ENCODE measurements at places on chromosomes 3 and 15.

DNA sequence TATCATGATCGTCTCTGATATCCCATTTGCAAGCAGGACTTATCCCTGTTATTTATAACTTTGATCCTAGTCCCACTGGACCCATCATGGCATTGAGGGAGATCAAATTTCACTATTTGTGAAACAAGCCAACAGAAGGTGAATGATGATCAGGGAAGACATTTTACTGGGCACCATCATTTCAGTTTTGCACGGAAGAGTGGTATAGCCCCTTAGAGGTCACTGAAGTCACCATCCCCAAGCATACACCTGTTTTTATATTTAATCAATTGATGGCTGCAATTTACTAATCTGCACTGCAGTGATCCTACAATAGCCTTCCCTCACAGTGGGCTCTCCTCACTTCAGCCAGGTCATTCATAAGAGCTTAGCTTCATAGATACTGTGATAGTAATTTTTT lies 132.4 kb downstream of the FHIT start:
- DNase-seq = no peak

- no peak for DNase-seq
Observed at GRCh38 chr3:64384561-64384960, 159.3 kb upstream of the PRICKLE2 start.

DNA sequence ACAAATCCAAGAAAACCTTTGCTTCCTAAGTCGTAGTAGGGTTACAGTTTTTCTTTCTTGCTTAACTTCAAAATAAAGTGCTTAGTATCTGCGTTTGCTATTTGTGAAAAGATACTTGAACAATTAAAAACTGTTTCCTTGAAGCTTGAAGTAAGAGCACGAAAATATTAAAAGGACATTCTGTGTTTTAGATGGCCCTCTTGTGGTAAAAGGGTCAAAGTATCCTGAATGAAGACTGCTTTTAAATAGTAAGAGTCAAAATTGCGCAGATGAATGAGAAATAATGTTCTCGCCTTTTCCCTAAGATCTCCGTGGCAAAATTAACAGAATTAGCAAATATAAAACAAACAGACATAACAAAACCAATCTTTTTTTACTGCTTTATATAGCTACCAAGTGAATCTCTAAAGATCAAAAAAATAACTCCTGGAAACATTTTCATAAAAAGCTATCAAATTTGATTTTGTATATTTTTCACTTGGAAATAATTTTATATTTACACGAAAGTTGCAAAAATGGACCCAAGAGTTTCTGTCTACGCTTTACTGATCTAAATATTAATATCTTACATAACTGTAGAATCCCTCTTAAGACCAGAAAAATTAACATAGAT lies 175.4 kb downstream of the MBNL1 start:
- peak; percentile 65 for DNase-seq

DNA sequence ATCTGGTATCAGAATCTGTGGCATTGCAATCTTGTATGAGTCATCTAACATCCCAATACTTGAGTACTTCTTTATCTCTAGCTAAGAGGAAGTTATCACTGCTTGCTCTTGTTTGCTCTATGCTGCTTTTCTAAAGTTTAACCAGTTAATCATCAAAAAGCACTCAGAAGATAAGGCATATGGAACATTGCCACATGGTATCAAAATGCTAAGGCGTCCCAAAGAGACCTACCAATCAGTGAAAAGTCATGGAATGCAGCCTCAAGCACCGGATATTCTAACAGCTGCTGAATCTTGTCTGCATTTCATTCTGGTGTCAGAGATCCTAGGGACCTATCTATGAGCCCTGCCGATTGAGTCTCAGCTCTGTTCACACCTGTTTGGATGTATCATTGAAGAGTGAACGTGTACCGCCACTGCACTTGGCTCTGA lies 192.8 kb downstream of the ARPP21 start:
- no peak for DNase-seq

DNA sequence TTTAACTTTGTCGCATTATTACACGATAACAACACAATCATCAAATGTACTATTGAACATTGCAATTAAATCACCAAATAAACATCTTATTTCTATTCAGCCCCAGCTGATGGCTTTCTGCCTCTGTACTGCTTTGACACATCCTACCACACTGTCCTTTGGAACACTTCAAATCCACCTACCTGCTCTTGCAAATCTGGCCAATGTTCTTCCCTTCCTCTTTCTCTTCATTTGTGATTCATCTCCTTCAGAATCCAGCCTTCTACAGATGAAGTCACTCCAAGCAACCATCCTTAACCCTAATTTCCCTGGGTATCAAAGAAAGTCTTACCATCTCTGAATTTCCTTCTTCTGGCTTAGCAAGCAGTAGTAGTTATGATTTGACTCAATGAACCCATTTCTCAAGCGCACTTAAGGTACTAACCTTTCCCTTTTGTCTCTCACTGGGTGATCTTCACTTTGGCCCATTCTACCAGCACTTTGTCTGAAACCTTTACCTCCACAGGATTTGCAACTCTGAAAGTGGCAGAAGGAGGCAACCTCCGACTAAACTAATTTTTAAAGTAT lies 502.9 kb downstream of the FOXP1 start:
- no peak for DNase-seq

GRCh38 chr15:40847223-40847961 lies 3.5 kb downstream of the SPINT1 start:
- peak; percentile 21 for DNase-seq

DNA sequence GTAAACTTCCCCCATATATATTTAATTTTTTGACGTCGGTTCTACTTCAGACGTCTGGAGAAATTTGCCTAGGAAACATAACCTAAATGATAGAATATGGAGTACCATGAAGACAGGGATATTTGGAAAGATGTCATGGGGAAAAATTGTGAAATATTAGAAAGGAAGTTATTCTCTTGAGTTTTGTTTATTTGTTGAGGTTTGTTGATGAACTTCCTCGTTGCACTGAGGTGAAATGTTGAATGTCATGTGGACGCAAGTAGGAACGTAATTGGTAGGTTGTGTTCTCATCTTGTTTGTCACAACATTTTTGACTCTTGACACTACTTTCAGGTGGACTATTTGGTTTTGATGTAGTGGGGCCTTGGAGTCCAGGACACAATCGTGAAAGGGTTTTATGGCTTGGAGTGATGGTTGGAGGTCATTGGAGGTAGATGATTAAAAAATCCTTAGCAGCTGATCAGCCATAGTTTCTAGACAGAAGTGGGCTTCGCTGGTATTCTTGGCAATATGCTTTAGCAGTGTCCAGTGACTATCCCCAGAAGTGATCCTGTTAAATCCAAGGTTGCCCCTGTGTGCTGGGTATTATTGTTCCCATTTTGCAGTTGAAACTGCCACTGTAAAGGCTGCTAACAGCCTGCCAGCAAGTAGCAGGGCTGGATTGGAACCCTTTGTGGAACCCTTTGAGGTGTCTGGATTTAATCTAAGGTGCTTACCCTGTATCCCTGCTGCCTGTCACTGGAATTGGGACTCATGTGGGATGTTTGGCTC lies 1.5 kb downstream of the ABHD5 start:
- DNase-seq = no peak

GRCh38 chr3:126180477-126181397 lies at the start of gene ALDH1L1:
ALDH1L1 (minus strand) TSS chr3:126180586; CDS start chr3:126160979, 19,607 bp downstream.
- DNase-seq = no peak

DNA sequence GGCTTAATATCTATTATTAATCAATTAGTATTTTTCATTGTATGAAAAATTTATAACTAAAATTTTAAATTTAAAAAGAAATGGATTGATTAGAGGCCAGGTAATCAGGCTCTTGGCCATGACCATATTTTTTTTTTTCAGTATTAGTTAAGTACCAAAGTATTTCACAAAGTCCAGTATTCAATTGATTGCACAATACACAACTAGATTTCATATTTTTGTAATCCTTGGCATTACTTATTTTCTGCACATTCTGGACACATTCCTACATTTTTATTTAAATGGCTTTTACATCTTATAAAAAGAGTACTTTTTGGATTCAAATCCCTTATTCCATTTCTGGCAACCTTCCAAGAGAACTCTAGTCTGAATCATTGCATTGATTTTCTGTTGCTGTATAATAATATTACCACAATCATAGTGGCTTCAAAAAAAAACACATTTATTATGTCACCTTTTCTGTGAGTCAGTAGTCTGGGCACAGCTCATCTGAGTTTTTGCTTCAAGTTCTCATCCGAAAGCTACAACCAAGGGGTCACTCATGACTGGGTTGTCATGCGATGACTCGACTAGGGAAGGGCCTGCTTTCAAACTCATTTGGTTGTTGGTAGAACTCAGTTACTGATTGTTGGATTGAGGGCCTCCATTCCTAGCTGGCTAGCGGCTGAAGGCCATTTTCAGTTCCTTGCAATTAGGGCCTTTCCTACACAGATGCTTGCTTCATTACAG lies 90.7 kb downstream of the CNTN6 start:
- DNase-seq = peak; percentile 95

DNA sequence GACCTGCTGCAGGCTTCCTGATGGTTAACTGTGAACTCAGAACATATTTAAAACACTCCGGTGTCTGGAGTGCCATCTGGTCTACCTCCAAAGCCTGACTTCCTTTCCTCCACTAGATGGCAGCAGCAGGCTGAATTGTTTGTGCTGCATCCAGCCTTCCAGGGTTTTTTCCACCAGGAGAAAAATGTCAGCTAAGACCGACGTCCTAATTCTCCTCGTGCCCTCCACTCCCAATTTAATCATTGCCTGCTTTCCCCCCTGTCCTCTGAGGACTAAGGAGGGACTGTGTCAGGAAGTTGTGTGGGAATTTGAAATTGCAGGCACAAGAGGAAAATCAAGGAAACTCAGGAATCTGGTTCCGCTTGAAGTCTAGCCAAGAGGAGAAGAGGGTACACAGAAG lies 165.2 kb upstream of the UMPS start:
- DNase-seq = peak; percentile 73

GRCh38 chr3:113166719-113167492 lies 44.5 kb upstream of the BOC start:
- peak; percentile 86 for DNase-seq

DNA sequence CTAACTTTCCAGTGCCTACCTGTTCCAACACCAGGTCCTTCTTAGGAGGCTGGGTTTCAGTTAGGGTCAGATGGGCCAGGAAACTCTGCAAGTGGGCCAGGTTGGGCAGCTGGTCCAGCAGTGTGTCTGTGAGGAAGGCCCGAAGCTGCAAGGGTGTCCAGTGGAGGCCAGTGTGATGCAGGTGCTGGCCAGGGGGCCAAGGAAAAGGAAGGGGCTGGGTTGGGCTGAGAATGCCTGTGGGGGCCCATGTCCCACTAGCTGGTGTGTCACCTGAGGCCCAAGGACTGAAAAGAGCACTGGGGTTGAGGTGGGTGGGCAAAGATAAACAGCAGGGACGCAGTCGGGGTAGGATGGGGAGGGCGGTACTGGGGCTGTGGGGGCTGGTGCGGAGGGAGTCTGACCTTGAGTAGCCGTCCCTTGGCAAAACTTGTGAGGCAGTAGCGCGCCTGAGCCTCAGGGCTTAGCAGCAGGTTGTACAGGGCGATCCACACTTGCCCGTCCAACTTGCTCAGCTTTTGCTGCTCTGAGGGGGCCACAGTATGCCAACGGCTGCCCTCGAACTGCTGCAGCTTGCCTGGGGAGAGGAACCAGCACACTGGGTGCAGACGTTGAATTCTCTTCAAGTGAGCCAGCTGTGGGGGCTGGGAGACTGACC lies 1.5 kb upstream of the RASSF1 start:
- DNase-seq = no peak

- no peak for DNase-seq
Observed at GRCh38 chr15:70053001-70053715, 44.6 kb downstream of the TLE3 start.

DNA sequence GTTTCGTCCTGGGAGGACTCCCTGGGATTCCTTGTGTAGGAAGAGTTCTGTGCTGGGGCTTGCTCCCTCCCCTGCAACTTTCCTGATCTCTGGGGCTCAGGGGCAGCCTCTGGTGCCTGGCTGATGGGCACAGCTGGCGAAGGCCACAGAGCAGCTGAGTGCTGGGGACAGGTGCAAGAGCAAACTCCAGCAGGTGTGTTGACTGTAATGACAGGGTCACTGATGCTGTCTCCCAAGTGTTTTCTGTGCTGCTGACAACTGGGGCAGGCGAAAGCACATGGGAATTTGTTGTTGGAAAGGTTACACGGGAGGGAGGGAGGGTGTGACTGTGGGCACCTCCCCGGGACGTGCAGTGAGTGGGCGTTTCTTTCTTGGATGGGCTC lies 21.6 kb downstream of the CPN2 start:
- no peak for DNase-seq

DNA sequence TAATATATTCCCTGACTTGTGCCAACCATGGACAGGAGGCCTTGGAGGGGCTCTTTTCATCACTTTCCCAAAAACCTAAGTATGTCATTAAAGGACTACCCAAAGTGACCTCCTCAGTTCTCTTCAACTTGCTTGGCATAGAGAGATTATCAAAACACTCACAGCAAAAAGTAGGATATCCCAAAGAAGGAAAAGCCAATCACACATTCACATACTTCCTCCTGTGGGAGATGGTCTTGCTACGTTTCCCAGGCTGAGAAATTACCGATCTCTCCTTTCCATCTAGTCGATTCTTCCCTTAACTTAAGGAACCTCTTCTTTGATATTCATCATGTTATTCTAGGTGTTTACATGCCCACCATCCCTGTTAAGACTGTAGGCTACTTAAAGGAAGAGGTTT lies 9.1 kb downstream of the DPPA4 start:
- DNase-seq = no peak

DNA sequence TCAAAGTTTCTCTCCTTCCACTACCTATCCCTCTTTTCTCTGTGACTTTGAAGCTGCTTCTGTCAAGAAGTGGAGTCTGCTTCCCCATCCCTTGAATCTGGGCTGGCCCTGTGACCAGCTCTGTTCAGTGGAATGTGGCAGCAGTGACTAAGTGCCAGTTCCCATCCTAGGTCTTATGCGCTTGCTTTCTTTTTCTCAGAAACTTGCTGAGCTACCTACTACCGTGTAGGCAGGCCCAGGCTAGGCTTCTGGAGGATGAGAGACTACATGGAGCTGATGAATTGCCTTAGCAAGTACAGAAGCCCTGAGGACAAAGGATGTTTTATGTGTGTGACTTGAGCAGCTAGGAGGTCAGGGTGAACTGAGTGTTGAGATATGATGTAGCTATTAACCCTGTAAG lies 123.2 kb downstream of the PDCD6IP start:
- DNase-seq = no peak

DNA sequence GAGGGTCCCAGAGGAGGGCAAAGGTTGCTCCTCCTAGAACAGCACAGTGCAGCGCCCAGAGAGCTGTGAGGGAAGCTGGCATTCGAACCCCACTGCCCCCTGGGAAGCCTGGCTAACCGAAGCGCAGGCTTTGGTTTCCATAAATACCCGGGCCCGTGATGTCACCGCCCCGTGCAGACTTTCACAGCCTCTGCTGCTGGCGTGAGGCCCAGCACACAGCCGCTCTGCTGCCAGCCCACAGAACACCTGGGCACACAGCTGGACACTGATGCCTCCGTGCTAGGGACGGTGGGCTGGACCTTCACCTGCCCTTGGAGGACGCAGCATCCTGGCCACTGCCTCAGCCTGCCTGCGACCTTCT lies 1.0 kb downstream of the IQSEC1 start:
- peak; percentile 6 for DNase-seq

DNA sequence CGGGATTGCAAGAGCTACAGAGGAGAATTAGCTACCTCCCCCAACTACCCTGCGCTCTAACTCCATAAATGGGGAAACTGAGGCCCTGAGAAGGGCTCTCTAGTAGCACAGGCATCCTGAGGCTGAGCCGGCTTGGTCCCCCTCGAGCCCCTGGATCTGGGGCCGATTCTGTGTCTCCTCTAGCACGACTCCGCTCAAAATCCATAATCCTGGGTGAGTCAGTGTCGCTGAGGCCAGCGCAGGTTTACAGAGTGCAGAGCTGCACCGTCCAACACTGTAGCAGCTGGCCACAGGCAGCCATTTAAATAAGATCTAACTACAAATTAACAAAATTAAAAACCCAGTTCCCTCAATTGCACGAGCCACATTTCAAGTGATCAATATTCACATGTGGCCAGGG lies 10.8 kb downstream of the GATA2 start:
- DNase-seq = no peak

Data from fibroblast of skin of right quadriceps (primary cell).